ENCODE measurements at places on chromosomes 3 and 15.

DNA sequence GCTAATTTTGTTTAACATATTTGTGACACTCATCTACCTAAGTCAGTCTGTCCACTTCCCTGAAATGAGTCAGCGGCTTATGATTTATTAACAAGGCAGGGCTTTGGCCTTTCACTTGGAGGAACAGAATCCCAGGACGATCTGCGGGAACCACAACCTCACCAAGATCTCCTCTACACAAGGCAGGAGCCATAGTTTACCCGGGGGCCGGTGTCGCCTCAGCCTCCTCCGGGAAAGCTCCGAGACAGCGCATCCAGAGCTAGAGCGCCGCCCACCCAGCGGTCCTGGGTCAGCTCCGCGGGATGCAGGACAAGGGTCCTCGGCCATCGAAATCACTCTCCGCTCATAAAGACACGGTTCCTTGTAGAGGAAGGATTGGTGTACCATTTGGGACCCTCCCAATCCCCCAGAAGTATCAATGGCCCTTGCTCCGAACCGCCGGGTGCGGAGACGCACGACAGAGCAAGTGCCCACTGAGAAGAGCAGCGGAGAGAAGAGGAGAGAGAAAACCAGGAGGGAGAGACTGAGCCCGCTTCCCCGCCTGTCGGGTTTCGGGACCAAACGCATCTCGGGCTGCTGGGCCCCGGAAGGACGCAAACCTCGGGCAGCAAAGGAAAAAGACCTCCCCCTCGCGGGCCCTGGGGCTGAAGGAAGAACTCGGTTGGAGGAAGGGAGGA lies 13.1 kb upstream of the ALCAM start:
- no peak for DNase-seq

DNA sequence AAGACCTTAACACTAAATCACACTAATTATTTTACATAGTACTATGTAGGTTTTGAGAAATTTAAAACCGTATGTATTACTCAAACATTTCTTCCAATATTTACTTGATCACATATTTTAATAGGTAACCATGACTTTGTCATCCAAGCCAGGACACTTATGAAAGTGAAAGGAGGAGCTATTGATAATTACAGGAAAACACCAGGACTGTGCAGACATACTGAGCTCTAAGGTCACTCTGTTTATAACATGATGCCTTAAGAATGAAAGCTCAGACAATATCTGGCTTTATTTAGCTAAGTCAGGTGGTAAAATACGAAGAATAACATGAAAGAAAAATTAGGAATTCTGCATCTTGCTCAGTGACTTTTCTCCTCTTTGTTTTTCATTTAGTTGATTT lies 216.0 kb upstream of the NANOGP8 start:
- no peak for DNase-seq

DNA sequence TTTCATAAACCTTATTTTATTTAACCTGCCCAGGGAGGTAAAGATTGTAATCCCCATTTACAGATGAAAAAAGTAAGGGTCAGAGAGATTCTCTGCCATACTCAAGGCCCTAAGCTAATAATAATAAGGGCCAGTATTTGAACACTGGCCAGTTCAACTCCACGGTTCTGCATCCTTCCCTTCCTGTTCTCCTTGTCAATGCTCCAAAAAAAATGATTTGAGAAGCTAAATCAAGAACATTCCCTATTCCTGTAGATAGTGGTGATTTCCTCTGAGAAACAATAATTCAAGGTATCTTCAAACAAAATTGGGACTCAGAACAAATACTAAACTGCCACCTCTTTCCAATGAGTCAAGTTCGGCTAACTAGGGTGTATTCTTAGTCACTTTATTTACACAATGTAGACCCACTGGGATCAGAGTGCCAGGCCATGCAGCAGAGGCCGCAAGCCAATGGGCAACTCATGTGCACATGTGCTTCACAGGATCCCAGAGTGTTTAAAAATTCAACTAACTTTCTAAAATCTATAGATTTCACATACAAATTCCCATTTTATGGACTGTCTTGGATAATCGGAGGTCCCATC lies 459.6 kb upstream of the WNT5A start:
- no peak for DNase-seq

GRCh38 chr3:193828477-193828876 lies 235.5 kb downstream of the OPA1 start:
- DNase-seq = no peak

GRCh38 chr15:59278120-59278519 lies 71.5 kb downstream of the LDHAL6B start:
- no peak for DNase-seq

DNA sequence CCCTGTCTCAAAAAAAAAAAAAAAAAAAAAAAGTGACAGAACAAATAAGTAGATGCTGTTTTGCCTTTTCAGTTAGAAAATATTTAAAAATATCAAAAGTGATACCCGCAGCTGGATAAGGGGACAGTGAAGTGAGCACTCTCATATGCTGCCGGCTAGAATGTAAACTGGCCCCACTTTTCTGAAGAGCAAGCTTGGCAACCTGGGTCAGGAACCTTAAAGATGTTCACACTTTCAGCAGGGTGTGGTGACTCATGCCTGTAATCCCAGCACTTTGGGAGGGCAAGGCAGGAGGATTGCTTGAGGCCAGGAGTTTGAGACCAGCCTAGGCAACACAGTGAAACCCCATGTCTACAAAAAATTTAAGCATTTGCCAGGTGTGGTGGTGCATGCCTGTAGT lies 17.4 kb downstream of the FSD2 start:
- DNase-seq = no peak

DNA sequence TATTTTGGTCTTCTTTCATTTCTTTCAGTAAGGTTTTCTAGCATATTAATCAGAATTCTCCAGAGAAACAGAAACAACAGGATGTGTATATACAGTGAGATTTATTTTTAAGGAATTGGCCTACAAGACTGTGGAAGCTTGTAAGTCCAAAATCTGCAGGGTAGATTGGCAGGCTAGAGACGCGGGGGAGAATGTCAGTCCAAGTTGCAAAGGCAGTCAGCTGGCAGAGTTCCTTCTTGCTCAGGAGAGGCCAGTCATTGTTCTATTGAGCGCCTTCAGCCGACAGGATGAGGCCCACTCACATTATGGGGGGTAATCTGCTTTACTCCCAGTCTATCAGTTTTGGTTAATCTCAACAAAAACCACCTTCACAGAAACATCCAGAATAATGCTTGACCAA lies 133.4 kb upstream of the UBE3A start:
- DNase-seq = no peak

DNA sequence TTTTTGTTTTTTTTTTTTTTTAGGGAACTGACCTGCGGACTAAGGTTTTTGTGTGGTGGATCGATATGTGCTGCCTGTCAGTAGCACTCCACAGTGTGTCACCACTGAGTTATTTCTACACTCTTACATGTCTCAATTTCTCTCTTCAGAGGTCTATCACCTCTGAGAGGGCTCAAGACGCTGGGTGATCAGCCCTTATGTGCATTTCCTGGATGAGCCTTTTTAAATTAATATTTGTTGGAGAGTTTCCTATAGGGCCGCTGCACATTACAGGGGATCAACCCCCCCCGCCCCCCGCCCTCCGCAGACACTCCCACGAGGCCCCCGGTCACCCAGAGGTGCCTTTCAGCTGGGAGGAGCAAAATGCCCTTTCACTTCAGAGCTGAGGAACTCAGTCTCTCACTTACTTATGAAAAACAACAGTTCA lies 34.5 kb upstream of the AP4E1 start:
- DNase-seq = no peak

GRCh38 chr3:27880969-27881892 lies 159.1 kb upstream of the EOMES start:
- no peak for DNase-seq

Measured in AG08396 (cell line).